ENCODE measurements at places on chromosomes 2 and 18.

- no peak for DNase-seq
Observed at GRCh38 chr2:210503725-210504191, 27.2 kb upstream of the LANCL1 start.

- DNase-seq, result no peak
Observed at GRCh38 chr2:127039387-127040031, 67.4 kb downstream of the BIN1 start.

GRCh38 chr2:155825876-155826275, 506.6 kb downstream of the NR4A2 start:
- no peak for DNase-seq

GRCh38 chr2:3041841-3042600, 335.6 kb downstream of the EIPR1 start:
- DNase-seq, result no peak

DNA sequence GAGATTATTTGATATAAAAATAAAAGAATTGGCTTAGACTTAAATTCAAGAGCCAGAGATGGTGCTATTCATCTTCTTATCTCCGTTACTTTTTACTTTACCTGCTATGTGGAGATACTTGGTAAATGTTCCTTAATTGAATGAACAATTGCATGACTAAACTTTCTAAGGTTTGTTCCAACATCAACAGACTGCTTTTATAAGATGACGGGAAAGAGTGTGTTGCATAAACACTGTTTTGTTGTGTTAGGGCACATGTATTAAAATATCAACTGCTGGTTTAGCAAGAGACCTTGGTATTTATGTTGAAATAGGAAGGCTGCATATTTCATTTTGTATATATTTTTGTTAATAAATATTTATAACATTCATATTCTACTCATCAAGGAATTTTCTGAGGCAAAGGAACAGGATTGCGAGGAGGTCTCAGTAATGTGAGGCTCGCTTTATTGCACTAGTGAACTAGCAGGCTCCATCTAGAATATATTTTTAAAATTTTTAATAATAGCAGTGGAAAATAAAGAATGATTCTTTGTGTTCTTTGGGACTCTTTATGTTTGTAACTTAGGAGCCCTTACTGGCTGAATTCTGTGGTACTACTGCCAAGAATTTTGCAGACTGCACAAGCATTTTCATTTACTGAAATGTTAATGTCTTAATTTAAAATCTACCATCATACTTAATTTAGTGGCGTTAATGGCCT, 10.7 kb upstream of the NFE2L2 start:
- DNase-seq, result no peak

DNA sequence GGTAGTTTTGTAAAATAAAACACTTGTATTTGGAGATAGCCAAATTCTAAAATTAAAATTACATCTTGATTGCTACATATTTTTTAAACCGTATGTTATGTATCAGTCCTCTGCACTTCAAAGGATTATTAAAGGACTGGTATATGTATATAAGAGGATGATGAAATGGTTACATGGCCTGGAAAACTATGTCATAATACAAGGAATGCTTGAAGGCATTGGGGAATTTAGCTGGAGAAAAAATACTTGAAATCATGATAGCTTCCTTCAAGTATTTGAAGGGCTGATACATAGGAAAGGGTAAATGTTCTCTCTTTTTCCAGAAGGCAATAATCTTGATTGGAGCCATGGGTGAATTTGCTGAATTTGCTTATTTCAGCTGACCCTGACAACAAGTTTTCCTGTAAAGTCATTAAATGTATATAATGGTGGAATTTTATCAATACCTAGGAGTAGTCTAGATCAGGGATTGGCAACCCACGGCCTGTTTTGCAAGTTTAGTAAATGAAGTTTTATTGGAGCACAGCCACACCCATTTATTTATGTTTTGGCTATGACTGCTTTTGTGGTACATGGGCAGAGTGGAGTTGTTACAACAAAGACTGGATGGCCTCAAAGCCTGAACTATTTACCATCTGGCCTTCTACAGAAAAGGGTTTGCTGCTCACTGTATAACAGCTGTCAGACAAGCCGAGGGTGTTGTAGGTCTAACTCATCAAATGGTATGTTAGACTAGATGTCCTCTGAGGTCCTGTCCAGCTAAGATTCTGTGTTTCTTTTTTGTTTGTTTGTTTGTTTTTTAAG, 34.4 kb downstream of the ACYP2 start:
- DNase-seq, result no peak

GRCh38 chr18:24395049-24395795, 2.4 kb downstream of the OSBPL1A start:
- no peak for DNase-seq

- DNase-seq, result no peak
Observed at GRCh38 chr2:127121776-127122176, 14.8 kb upstream of the BIN1 start.

DNA sequence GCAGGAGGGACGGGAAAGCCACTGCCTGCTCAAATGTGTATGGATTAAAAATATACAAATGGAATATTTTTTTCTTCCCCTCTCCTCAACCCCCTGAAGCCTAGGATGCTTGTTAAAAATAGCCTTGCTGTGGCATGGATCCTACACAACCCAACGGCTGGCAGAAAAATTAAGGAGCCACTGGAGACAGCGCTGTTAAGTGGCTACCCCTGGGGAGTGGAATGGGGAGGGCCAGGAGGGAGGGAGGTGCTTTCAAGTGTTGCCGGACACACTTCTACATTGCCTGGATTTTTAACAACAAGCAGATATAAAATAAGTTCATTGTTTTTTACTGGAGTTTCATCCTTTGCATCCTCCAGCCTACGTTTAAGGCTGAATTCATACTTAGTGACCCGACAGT, 66.6 kb downstream of the ZBTB7C start:
- DNase-seq, result no peak

- no peak for DNase-seq
Observed at GRCh38 chr2:9336241-9336575, 87.1 kb downstream of the ITGB1BP1 start.

DNA sequence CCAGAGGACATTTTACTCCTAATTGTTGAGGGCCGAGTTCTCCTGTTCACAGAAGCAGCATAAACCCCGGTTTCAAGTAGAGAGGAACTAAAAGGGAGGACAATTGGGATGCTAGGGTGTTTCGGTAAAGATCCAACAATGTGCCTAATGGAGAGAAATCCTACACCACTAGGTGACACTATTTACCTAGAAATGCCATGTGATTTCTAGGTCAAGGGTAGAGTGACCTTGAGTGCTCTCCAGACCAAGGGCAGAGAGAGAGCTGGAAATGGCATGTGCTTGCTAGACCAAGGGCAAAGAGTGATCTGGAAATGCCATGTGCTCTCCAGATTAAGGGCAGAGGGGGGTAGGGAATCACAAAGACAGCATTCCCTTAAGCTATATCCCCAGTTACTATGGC, 472.0 kb downstream of the DCDC2C start:
- no peak for DNase-seq

DNA sequence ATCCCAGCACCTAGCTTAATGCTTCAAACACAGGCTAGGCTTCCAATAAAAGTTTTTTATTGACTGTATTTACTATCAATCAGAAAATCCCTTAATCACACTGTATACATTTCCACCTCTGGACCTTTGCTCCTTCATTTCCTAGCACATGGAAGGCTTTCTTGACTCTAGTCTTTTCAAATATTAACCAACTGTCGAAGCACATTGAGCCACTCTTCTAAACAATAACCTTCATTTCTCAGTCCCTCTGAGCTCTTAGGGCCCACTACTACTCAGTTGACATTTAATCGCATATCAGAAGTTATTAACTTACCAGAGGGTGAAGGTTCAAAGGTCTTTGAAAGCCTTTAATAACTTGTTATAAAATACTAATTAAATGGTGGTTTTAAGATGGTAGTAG, 37.4 kb downstream of the CERKL start:
- no peak for DNase-seq

DNA sequence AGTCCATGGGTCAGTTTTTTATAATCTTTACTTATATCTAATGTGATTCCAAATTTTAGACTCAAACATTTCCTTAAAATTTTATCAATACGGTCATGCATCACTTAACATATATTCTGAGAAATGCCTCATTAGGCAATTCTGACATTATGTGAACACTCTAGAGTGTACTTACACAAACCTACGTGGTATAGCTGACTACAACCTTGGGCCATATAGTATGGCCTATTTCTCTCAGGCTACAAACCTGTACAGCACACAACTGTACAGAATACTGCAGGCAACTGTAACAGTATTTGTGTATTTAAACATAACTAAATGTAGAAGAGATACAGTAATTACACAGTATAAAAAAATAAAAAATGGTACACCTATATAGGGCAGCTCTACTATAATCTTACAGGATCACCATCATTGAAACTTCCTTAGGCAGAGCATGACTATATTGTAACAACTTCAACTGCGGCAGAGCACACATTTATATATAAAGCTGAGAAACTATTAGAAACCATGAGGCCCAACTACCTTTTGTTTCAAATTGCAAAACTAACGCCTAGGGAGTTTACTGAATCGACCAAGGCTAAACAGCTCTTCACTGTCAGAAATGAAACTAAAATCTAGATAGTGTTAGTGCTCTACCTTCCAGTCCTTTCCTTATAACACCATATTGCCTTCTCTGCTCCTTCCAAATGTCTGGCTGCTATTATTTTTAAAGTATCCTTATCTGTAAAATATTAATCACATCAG, 6.9 kb downstream of the YES1 start:
- no peak for DNase-seq

GRCh38 chr2:129801575-129801974, 177.9 kb upstream of the RAB6C start:
- DNase-seq, result no peak

GRCh38 chr18:46720092-46720491, 36.8 kb downstream of the ST8SIA5 start:
- no peak for DNase-seq
